Fibroblast of lung (primary cell): ENCODE measurements at places on chromosomes 2 and 18. TPM values are rescaled to one million over a fixed set of nuclear protein-coding genes. Genes with fewer than 3 reads are reported as not detected.

ZNF804A gene
- 3.5 and 6.9 TPM in 2 replicates for polyA plus RNA-seq

ELAC1 gene
- polyA plus RNA-seq = 8.2 and 9.2 TPM in 2 replicates

GRCh38 chr18:9722691-9723090 lies 14.6 kb downstream of the RAB31 start:
- DNase-seq = no peak

DNA sequence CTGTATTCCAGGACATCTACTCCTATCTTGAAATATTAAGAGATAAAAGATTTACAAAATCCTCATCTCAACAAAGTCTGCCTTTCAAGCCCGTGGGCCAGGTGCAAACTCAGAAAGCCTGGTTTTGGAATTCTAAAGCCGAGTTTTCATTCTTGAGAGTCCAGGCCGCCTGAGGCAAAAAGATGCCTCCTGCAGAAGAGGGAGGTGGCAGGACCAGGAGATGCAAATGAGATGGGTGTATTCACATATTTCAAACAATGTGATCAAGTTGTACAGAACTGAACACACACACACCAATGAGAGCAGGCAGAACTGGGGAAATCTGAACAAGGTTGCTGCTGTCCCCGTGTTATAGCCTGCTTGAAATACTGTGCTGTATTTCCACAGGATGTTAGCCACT lies 7.7 kb upstream of the HS6ST1 start:
- DNase-seq = no peak

DNA sequence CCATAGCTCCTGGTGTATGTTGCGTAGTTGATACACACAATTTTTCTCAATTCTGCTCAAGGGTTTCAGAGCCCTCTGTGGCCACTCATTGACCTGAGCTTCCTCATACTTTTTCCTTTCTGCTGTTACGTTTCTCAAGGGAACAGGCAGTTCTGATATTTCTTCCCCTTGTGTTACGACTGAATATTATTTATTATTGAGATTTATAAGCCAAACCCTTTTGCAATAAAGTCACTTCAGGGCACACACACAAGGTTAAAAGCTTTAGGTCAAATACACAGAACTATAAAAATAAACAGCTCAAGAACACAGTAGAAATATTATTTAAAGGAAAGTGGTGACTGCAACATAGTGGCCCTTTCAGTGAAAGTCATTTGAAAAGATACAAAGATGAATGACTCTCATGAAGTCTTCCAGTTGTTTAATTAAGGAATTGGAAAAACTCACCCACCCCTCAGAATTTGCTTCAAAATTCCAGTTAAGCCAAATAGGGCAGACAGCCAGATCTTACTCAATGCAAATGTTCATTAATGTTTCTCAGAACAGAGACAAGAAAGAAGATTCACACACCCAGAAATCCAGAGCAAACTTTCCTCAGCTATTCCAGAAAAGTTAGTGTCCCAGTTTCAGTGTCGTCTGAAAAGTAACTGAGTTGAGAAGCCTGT lies 179.7 kb downstream of the TRIB2 start:
- no peak for DNase-seq

DNA sequence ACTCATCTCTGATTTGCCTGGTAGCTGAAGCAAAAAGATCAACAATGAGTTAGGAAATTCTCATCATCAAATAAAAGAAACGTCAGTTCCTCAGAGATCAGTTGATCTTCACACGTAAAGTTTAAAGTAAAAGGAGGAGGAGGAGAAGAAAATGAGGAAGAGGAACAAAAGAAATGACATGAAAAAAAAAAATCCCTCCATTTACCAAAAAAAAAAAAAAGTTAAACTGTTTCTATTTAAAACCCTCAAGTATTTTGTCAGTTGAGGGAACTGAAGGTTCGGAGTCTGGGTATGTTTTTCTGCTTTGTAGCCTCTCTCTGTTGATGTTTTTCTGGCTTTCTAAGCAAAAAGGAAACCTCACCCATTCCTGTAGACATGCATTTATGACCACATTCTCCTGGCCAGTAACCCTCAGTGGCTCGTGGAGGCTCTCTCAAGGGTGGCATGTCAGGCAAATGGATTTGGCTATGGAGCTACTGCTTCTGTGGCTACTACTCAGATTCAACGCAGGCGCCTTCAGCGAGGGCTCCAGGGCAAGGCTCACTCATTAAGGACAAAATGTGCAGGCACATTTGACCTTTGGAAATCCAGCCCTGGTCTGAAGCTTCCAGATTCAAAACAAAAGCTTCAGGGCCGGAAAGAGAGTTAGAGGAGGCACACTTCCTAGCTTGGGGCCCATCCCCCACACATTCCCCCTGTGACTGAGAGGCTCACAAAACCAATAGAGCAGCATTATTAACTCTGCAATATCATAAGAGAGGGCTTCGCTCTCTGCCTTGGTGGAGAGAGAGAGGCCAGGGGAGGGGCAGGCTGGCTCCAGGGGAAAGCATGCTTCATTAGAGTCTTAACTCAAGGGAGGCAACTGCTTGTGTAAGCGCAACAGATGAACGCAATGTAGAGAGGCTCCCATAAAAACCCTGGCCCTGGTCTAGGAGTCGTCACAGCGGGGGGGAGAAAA lies 22.3 kb downstream of the KLF7 start:
- DNase-seq = peak; percentile 79
